Endodermal cell (in vitro differentiated cells): ENCODE measurements at places on chromosomes 7 and 10. TPM values are rescaled to one million over a fixed set of nuclear protein-coding genes. Genes with fewer than 3 reads are reported as not detected.
A peak's percentile ranks its signal among the peaks of the same experiment; 100 is the strongest.

DNA sequence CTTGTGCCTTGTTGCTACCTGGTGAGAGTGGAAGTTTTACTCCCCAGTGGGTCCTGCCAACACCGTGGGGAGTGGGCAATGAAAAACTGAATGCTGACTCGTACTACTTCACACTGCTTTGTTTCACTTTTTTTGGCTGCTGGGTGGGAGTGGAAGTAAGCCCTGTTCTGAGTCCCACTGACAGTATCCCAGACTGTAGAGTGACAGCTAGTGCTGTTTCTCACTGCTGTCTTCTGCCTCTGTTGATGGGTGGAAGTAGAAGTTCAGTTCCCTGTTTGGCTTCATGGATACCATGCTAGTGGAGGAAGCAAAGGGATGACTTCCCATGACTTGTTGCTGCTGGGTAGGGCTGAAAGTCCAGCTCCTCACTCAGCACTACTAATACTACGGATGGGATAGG is 98.4 kb downstream of the STK31 start:
- DNase-seq: no peak

DNA sequence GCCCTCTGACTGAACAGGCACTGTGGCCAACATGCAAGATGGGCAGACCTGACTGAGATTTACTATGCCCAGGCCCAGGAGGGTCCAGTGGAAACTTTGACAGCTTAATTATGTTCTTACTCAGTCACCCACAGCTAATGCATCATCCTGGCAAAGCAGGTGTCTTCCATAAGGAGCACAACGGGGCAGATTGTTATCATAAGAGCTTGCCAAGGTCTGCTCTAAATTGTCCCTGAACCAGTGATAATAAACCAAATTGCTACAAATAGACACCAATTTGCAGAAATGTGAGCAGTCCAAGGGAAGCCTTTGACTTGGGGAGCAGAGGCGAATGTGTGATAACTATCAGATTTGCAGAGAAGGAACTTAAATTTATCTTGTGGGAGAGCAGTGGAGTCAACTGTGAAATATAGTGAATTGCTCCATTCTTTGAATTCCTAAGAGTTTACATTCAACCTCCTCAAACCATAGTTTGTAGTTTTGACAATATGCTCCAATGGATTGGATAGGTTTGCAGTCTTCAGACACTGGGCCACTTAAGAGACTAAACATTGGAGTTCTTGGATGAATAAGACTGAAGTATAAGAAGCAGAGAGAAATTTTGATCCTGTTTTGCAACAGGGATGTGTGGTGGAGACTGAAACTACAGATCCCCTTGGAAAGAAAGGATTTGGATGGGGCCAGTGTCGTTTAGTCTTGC is 494.7 kb downstream of the CCSER2 start:
- DNase-seq: no peak

DNA sequence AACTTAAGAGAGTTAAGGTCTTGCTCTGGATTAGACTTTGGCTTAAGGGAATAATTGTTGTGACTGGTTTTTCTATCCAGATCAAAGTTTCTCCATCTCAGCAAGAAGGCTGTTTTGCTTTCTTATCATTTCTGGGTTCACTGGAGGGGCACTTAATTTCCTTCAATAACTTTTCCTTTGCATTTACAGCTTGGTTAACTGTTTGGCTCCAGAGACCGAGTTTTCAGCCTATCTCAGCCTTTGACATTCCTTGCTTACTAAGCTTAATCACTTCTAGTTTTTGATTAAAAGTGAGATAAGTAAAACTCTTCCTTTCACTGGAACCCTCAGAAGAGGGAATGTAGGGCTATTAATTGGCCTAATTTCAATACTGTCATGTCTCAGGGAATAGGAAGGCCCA is 76.4 kb downstream of the LARP4B start:
- DNase-seq: no peak

- no peak for DNase-seq
These were observed 46.5 kb upstream of the MSMB start for GRCh38 chr10:46092524-46093081.

DNA sequence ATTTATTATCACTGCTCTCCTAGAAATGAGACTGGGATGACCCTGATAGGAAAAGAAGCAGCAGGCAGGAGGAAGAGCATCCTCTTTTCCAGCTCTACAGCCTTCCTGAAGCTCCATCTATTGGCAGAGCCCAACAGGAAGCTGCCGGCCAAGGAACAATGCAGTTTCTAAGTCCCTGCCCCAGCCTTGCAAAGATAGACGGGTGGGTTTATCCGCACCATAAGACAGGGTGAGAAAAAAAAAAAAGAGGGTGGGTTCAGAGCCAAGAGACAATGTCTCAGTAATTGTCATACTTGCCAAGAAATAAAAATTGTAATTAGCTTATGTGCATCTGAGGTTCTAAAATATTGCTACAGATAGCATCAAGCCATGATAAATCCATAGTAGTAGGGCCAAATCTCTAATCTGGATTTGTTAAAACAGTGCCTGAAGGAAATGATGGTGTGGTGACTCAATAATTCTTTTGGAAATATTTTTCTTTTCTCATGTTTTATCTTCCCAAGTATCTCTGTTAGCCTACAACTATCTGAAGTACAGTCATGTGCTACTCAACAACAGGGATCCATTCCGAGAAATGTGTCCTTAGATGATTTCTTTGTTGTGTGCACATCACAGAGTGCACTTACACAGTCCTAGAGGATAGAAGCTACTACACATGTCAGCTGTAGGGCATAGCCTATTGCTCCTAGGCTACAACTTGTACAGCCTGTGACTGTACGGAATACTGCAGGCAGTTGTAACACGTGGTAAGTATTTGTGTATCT is 242.9 kb upstream of the CXCL12 start:
- DNase-seq: no peak

- DNase-seq: no peak
These were observed 19.0 kb upstream of the NKX6-2 start for GRCh38 chr10:132804785-132805426.

GRCh38 chr10:71486484-71487114 is 89.9 kb downstream of the CDH23 start:
- peak; percentile 93 for DNase-seq

The ORC5 gene
- 17.5 to 22.5 TPM (median 22.0 TPM) in 3 replicates for total RNA-seq

The VOPP1 gene
- total RNA-seq: 33.0 to 58.6 TPM (median 53.6 TPM) in 3 replicates
